Urinary bladder (tissue), 4 donors: ENCODE measurements at places on chromosomes 16 and 17. TPM values are rescaled to one million over a fixed set of nuclear protein-coding genes. Genes with fewer than 3 reads are reported as not detected.

AIPL1 gene
- not detected for total RNA-seq

APOBR gene
- 0.69 TPM for total RNA-seq

PPM1E gene
- 1.3 TPM for total RNA-seq

RASL10B gene
- total RNA-seq: 0.69 TPM

PDIA2 gene
- total RNA-seq: 1.1 TPM

HCRT gene
- total RNA-seq: not detected

PRSS21 gene
- not detected for total RNA-seq

ORC6 gene
- 10.1 TPM for total RNA-seq

NPIPB2 gene
- 7.1 TPM for total RNA-seq

SLC13A5 gene
- total RNA-seq: not detected

NACA2 gene
- not detected for total RNA-seq

CIITA gene
- total RNA-seq: 5.6 TPM

DPEP2 gene
- 2.3 TPM for total RNA-seq

PRPSAP1 gene
- 38.9 TPM for total RNA-seq
